ENCODE measurements at places on chromosomes 11 and 22. TPM values are rescaled to one million over a fixed set of nuclear protein-coding genes. Genes with fewer than 3 reads are reported as not detected.

GRCh38 chr11:35050541-35050995 lies 88.4 kb upstream of the CD44 start:
- DNase-seq = peak; percentile 26

UBQLNL gene
- polyA plus RNA-seq = 1.5 TPM

CHRM1 gene
- polyA plus RNA-seq = 0.05 TPM

DNA sequence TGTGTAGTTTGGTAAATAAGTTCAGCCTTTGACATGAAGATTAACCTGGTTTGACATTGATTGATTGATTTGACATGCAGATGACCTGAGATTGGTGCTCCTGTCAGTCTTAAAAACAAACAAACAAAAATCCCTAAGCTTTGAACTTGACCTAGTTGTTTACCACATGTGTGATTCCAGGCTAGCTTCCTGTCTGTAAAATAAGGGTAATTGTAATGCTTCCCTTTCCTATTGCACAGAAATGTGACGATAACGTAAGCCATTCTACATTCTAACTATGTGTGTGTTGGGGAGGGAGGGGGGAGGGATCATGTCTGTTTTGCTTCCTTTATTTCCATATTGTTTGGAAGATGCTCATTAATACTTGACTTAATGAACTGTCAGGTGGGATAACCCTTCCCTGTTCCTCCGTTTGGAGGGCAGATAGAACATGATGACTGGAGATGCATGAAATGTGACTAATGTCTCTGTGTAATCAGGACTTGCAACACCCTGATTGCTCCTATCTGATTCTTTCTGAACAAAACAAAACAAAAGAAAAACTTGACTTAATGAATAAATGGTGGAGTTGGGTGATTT lies 106.1 kb upstream of the CLMP start:
- no peak for DNase-seq

ACER3 gene
- polyA plus RNA-seq = 4.8 TPM

- no peak for DNase-seq
Observed at GRCh38 chr22:45203150-45203951, 37.3 kb downstream of the KIAA0930 start.

DNA sequence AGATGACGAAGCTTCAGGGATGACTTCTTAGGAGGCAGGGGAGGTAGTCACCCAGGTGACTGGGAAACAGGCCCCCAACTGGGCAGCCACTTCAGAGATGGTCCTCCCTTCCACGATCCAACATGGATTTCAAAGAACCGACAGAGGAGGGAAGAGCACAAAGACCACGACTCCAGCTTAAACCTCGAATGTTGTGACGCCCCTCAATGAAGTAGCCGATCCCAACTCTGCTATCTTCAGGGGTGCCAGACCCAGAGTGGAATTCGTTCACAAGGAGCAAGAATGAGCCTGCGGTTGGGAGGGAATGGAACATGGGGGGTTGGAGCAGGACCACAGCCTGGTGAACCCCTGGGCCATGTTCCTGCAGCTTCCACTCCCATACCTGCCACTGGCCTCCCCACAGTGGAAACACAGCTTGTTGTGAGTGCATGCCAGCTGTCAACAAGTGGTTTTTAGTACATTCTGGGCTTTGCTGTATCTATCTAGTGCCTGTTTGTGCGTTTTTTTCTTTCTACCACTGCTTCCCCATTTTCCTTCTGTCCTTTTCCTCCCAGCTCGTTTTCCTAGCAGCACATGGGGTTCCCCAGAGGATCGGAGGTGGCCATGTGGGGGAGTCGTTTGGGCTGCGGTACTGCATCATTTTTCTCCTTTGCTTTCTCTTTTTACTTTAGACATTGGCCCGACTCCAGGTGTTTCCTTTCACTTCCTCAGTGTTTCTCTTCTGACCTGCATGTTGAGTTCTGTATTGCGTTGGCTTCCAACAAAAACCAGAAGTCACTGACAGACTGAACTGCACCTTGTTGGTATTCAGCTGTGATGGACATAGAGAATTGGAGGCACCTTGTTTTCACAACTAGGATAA lies 65.8 kb downstream of the MORC2 start:
- DNase-seq = no peak

- DNase-seq = no peak
Observed at GRCh38 chr22:33209930-33210784, 152.0 kb upstream of the SYN3 start.

DNA sequence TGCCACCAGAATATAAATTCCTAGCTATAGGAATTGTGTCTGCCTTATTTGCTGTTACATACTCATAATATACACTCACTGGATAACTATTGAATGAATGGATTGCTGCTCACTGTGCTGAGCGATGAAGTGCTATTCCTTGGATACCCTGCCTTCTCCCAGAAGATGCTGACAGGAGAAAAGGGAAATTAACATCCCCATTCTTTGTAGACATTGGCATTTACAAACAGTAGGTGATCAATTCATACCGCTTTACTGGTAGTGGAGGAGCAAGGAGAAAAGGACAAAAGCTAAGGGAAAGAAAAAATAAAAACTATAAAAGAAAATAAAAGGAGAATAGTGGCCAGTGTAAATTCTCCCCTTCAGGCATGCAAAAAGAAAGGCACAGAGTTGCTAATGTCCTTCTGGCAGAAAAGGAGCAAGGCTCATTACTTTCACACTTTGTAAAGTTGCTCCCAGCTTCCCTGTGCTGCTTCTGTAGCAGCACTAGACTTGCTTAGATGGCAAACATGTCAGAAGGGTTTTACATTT lies 183.0 kb downstream of the LUZP2 start:
- no peak for DNase-seq

DNA sequence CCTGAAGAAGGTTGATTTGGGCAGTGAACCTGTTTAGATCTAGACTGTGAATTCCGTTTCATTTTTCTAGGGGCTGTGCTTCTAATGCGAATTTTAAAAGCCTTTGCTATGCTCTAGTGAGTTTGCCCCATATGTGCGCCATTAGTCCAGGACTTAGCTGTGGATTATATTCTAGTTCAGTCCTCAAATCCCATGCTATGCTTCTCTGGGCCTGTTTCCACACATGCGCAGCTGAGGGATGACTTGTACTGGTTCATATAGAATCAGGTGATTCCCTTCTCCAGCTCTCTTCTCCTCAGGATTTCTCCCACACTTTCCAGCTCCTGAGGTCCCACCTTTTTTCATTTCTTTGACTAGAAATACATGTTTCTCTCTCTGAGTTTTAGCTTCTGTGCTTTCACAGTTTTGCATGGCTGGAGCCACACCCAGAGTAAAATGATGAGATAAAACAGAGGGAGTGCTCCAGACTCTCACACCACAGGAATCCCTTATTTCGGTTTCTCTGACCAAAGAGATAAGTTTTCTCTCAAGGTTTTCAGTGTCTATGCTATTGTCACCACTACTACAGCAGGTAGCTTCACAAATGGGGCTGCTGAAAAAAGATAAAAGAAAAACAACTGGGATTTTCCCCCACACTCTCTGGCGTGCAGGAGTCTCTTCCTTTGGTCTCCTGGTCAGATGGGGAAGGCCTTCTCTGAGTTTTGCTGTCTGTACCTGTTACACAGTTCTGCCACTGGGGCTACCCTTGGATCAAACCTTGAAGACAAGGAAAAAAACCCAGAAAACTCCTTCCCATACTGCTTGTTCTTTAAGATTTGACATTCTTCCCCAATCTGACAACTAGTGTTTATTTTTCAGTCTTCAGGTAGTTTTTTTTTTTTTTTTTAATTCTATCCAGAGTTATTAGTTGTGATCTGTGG lies 96.2 kb upstream of the TEAD1 start:
- DNase-seq = no peak

GRCh38 chr11:38796281-38796680 lies 2198.2 kb upstream of the RAG2 start:
- DNase-seq = no peak

DNA sequence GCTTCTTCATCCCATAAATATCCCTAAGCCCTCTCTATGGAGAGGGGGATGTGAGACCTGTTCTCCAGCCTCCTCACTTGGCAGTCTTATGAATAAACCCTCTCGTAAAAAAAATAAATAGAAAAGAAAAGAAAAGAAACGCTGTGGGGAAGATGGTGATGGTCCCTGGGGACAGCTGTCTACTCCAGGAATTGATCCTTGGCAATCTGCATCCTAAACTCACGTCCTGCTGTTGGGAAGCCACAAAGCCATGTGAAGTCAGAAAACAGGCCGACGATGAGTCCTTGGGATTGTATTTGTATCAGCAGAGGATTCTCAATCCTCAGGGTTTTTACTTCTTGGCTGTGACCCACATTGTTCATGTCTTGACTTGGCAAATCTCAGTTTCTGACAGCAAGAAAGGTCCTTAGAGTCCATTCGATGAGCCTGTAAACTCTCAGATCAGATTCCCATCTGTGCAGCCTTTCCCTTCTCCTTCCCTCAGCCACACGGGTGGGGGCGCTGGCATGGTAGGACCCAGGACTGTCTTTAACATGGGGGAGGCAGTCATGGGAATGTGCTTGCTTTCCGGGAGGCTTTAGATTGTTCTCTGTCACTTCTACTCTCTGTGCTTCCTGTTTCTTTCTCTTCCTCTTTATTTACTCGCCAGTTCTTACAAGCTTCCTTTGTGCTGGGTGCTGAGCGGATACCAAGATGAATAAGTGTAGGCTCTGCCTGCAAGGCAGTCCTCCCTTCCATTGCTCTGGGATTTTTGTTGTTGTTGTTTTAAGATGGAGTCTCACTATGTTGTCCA lies 24.9 kb downstream of the TCP11L1 start:
- DNase-seq = no peak

OR5AR1 gene
- polyA plus RNA-seq = not detected

- DNase-seq = no peak
Observed at GRCh38 chr11:10991393-10991792, 133.5 kb upstream of the ZBED5 start.

DNA sequence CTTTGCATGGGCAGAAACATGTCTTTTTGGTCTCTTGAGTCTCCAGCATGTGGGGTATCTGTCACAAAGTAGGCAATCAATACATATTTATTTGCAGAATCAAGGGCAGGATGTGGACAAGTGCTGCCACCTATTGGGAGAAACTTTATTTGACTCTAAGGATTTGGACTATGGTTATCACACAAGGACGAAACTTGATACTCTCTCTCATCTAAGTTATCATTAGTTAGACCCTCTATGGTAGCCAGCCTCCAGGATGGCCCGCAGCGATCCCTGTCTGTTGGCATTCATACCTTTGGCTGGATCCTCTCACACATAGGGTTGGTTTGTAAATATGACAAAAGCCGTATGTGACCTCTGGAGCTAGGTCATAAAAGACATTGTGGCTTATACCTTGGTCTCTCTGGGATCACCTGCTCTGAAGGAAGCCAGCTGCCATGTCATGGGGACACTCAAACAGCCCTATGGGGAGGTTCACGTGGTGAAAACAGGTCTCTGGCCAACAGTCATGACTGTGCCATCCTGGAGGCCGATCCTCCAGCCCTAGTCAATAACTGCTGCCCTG lies 1.1 kb upstream of the FBXO7 start:
- peak; percentile 72 for DNase-seq

DNA sequence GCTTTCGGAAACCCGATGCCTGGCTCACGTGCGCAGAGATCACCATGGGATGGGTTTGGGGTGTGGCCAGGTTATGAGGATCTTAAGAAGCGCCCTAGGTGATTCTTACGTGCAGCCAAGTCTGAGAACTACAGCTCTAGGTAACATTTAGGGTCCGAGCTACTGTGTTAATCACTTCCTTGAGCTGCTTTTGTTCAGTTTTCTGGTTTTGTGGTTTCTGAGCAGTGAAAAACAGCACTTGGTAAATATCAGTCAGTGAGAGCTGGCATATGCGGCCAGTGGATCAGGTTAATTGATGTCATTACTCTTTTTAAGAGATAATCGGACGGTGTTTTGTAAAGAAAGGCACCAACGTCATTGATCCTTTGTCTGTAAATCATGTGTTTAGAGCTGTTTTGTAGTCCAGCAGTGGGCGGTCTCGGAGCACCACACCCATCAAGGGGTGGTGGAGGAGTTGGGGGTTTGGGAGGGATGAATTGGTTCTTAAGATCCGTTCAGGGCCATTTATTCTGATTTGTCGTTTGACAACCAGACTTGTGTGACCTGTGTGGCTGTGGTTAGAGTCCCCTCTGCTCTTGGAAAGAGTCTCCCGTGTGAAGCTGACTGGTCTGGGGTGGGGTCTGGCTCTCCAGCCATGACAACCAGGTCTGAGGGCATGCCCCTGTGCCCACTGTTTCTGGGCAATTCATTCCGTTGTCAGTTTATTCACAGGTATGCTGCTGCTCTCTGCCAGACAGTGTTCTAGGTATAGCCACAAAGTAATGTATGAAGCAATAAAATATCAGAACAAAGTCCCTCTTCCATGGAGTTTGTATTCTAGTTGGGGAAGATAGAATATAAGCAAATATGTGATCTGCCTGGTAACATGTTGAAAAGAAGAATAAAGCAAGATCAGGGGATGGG lies 61.9 kb upstream of the SORL1-AS1 start:
- no peak for DNase-seq

MRGPRX3 gene
- polyA plus RNA-seq = 0.05 TPM

GRCh38 chr11:124878759-124879492 lies 13.7 kb downstream of the ROBO3 start:
- DNase-seq = no peak

DNA sequence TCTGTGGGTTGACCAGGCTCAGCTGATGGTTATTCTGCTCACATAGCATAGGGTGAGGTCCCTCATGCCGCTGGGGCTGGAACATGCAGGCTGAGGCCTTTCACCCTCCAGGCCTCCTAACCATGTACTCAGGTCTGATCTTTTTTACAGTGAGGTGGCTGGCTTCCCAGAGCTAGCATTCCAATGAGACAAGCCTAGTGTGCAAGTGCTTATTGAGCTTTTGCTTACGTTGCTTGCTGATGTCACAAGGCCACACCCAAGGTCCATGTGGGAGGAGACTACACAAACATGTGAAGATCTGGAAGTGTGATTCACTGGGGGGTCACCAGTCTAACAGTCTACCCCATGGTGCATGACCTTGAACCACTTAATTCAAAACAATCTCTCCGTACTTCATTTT lies 33.9 kb downstream of the ISX start:
- DNase-seq = no peak

CEP126 gene
- polyA plus RNA-seq = 6.7 TPM

CD6 gene
- polyA plus RNA-seq = 74.1 TPM

DNA sequence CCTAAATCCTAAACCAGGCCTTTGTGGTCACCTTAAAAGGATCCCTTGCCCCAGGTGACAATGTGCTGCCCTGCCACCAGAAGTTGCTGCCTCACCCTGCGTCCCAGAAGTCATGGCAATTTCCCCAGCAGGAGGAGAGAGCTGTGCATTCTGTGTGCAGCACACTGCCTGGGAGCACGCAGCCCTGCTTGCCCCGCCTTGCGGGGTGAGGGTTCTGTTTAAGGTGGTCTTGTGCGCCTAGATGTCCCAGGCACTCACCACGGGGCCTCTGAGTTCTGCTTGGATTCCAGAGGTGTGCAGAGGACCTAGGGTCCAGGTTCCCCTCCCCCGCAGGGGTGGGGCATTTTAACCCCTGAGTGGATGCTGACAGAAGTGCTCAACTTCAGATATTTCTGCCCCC lies 95.0 kb downstream of the GRAMD1B start:
- no peak for DNase-seq

Data from thymus (tissue), 14 donors.